Endothelial cell of umbilical vein (primary cell): ENCODE measurements at places on chromosomes 1 and 21. TPM values are rescaled to one million over a fixed set of nuclear protein-coding genes. Genes with fewer than 3 reads are reported as not detected.
A peak's percentile ranks its signal among the peaks of the same experiment; 100 is the strongest.

Gene KIAA1614
- 1.7 and 2.0 TPM in 2 replicates for total RNA-seq

GRCh38 chr1:197917805-197918651 is 856 bp downstream of the LHX9 start:
- H3K27me3 ChIP-seq, result peaks cover 93% of the 10 kb centered on the region
- peaks cover 27% of the 10 kb centered on the region for H3K4me1 ChIP-seq
- no peak overlapping the region for H3K27ac ChIP-seq
- peak overlapping the region; percentile 14 for H3K4me3 ChIP-seq
- DNase-seq, result peak; percentile 38

DNA sequence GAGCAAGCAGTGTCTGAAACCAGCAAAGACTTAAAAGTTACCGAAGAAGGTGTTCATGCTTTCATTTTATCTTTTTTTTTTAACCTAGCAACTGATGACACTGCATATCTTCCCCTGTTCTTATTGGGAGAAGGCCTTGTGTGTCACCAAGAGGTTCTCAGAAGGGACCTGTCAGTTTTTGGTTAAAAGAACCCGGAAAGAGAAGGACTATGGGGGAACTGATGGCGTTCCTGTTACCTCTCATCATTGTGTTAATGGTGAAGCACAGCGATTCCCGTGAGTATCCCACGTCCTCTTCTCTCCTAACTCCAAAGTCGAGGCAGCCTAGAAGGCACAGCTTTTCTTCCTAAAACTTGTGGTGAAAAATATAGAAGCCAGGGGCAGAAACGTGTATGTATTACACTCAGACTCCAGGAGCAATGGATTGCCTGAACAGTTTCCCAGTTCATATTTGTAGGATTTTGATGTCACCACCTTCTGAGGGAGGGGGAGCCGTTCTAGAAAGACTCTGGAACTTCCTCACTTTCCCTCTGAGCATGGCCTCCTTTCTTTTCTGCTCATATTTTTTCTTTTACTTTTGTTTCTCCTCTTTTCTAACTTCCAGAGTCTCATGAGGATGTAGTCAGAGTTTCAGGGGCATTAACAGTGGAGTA is at the start of gene MR1:
Gene MR1 (plus strand): TSS at position 185 of the 653 bp plus-strand sequence. CDS start 25 bp downstream, at position 210.
- no peaks in the 10 kb centered on the region for H3K27me3 ChIP-seq
- no peaks in the 10 kb centered on the region for H3K36me3 ChIP-seq
- H3K4me1 ChIP-seq, result peaks cover 10% of the 10 kb centered on the region
- no peak within 1 kb of the TSS for H3K4me3 ChIP-seq
- peak; percentile 91 for DNase-seq

DNA sequence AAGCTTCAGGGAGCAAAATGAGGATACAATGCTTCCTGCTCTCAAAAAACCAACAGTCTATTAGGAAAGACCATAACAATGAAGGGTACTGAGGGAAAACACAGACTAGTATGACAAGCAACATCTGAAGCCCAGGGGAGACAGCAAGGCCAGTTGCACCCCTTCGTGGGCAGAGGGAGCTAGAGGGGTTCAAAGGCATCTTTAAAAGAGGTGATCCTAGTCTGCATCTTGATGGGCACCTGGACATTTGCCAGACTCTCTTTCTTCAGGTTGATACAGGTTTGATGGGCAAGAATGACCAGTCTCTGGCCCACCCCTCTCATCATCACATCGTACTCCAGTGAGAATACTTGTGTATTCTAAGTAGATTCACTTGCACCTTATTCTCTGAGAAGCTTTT is 177.7 kb downstream of the VAV3 start:
- H3K27me3 ChIP-seq, result peaks cover 3% of the 10 kb centered on the region
- no peak for DNase-seq
- H3K27ac ChIP-seq, result no peak overlapping the region
- no peaks in the 10 kb centered on the region for H3K36me3 ChIP-seq
- H3K4me3 ChIP-seq, result no peak overlapping the region
- H3K4me1 ChIP-seq, result peaks cover 6% of the 10 kb centered on the region

GRCh38 chr1:60374537-60374936 is 301.0 kb upstream of the C1orf87 start:
- no peaks in the 10 kb centered on the region for H3K4me1 ChIP-seq
- no peak overlapping the region for H3K27ac ChIP-seq
- no peaks in the 10 kb centered on the region for H3K36me3 ChIP-seq
- DNase-seq, result no peak
- no peak overlapping the region for H3K4me3 ChIP-seq
- H3K27me3 ChIP-seq, result no peaks in the 10 kb centered on the region
